Adipocyte (in vitro differentiated cells): ENCODE measurements at places on chromosomes 13 and 19.

DNA sequence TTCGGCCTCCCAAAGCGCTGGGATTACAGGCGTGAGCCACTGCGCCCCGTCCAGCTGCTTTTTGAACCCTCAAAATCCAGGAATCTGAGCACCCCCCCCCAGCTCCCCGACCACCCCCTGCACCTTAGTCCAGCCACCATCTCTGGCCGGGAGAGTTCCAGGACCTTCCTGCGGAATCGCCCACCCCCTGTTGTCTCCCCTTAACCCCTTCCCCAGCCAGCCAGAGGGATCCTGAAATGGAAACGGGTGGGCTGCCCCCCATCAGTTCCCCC, 772 bp upstream of the MBD3 start:
- DNase-seq = no peak

GRCh38 chr13:43732726-43733125, 54.0 kb downstream of the ENOX1 start:
- DNase-seq = no peak

DNA sequence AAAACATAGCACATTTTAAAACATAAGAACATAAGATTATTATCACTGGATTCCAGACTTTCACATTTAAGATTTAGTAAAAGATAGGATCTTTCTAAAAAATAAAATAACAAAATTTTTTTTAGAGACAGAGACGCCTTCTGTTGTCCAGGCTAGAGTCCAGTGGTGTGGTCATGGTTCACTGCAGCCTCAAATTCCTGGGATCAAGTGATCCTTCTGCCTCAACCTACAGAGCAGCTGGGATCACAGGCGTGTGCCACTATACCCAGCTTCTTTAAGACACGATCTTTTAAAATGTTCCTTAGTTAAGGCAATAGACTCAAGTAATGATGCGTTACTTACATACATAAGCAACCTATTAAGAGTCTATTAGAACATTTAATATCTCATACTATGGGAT, 32.7 kb downstream of the ALG5 start:
- DNase-seq = peak; percentile 24

DNA sequence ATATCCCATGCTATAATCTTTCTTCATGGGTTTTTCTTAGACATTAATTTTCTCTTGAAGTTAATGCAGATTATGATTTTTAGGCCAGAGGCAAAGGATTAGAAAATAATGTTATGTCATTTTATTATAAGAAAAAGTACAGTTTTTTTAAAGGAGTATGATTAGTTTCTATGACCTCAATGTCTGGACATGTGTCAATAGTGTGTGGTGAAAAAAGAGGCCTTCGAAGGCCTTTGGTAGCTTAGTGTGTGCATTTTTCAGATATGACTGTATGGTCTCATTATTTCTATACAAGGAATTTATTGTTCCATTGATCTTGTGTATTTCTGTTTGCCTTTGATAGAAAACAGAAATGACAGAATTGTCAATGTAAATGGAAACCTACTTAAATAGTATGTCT, 195.6 kb downstream of the GPC5 start:
- DNase-seq = no peak

- DNase-seq = peak; percentile 7
Observed at GRCh38 chr13:48155848-48156247, 60.9 kb upstream of the MED4 start.

- peak; percentile 93 for DNase-seq
Observed at GRCh38 chr19:1025960-1026782, at the start of gene CNN2. Gene CNN2 (plus strand): TSS chr19:1026608. CDS start chr19:1026662, 54 bp downstream.

DNA sequence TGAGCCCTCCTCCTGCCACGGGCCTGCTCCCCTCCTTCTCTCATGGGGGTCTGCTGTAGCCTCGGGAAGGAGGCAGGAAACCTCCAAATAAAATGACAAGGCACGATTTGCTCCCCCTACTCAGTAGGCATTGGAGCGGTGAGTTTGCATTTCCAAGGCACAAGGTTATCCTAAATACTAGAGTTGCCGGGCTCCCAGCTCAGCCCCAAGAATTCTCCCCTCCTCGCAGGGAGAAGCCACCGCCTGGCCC, 1.5 kb downstream of the CEBPA start:
- DNase-seq = no peak

- DNase-seq = no peak
Observed at GRCh38 chr13:96900986-96901385, 93.3 kb downstream of the OXGR1 start.
